ENCODE measurements at places on chromosomes 6 and 20.
A peak's percentile ranks its signal among the peaks of the same experiment; 100 is the strongest.

GRCh38 chr20:63482021-63482587, 9.6 kb upstream of the KCNQ2 start:
- no peak for DNase-seq

GRCh38 chr6:163414946-163415619, 565 bp downstream of the QKI start:
- DNase-seq: no peak

GRCh38 chr20:62472138-62472940, 3.5 kb downstream of the GATA5 start:
- no peak for DNase-seq

GRCh38 chr20:12965212-12965869, 43.4 kb upstream of the SPTLC3 start:
- no peak for DNase-seq

GRCh38 chr20:1375515-1375914, 17.3 kb downstream of the FKBP1A start:
- no peak for DNase-seq

- DNase-seq: peak; percentile 3
These were observed at the start of gene COL19A1 for GRCh38 chr6:69866351-69866769. Gene COL19A1 (plus strand): TSS chr6:69866556. CDS start chr6:69879568, 13,012 bp downstream.

GRCh38 chr20:1854246-1854645, 41.0 kb upstream of the SIRPA start:
- DNase-seq: no peak

GRCh38 chr6:121971931-121972335, 427.5 kb upstream of the HSF2 start:
- no peak for DNase-seq

DNA sequence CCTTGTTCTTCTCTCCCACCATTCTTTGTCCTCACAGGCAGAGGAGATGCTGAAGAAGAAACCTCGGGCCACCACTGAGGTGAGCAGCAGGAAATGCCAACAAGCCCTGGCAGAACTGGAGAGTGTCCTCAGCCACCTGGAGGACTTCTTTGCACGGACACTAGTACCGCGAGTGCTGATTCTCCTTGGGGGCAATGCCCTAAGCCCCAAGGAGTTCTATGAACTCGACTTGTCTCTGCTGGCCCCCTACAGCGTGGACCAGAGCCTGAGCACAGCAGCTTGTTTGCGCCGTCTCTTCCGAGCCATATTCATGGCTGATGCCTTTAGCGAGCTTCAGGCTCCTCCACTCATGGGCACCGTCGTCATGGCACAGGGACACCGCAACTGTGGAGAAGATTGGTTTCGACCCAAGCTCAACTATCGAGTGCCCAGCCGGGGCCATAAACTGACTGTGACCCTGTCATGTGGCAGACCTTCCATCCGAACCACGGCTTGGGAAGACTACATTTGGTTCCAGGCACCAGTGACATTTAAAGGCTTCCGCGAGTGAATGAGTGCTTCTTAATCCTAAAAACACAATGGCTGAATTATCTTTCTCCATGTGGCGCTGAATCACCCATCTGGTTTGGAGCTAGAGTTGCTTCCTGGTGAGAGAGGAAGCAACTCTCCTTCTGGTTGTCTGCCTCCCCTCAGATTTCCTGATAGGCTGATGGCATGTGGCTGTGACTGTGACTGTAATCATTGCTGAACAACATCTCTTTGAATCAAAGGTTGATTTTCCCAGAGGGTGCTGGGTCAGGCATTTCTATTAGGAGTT, 4.6 kb downstream of the MAD2L1BP start:
- DNase-seq: no peak

DNA sequence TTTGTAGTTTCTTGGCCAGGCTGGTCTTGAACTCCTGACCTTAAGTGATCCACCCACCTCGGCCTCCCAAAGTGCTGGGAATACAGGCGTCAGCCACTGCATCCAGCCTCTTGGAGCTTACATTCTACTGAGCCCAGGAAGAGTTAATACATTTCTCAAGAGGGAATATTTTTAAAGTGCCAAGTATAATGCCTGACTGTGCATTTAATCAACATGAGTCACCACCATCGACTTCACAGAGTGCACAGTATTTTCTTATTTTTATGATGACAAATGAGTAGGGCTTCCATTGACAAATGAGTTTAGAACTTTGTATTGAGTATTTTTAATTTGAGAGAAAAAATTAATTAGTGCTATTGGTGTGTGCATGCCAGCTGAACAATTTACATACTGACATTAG, 72.2 kb downstream of the SASH1 start:
- no peak for DNase-seq

DNA sequence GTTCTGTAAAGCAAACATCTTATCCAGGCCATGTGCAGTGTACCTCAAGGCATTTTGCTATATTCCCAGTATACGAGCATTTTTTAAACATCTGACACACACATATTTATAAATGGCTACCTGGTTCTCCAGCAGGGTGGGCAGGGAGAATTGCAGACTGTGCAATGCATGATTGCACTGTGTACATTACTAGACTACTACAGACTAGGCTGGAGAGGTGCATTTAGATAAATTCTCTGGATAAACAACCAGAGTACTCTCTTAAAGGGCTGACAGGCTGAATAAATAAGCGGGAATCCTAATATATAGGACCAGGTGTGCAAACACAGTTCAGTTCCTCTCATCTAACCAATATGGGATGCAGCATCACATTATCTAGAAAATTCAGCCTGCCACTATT, 428.3 kb upstream of the ARID1B start:
- no peak for DNase-seq

DNA sequence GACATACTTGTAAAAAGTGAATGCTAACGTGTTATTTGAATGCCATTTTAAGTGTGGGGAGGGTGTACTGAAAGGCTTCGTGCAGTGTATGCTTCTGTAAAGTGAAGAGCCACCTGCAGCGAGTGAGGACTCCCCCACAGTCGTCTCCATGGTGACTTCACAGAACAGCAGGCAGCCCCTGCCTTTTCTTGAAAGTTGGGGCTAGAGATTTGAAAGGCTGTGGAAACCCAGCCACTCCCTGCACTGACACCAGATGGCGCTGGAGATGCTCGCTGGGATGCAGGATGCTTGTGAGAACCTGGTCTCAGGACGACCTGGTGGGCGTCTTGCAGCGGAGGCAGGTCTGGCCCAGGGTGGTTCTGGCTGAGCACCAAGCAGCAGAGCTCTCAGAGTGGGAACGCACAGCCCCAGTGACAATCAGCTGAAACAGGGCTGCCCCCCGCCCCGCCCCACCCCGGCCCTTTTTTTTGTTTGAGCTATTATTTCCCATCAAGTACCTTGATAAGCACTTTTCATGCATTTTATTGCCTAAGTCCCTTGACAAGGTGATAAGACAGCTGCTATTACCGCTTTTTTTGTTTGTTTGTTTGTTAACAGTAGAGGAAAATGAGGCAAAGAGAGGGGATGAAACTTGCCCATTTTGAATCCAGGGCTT, 150.3 kb downstream of the SYCP2 start:
- no peak for DNase-seq

DNA sequence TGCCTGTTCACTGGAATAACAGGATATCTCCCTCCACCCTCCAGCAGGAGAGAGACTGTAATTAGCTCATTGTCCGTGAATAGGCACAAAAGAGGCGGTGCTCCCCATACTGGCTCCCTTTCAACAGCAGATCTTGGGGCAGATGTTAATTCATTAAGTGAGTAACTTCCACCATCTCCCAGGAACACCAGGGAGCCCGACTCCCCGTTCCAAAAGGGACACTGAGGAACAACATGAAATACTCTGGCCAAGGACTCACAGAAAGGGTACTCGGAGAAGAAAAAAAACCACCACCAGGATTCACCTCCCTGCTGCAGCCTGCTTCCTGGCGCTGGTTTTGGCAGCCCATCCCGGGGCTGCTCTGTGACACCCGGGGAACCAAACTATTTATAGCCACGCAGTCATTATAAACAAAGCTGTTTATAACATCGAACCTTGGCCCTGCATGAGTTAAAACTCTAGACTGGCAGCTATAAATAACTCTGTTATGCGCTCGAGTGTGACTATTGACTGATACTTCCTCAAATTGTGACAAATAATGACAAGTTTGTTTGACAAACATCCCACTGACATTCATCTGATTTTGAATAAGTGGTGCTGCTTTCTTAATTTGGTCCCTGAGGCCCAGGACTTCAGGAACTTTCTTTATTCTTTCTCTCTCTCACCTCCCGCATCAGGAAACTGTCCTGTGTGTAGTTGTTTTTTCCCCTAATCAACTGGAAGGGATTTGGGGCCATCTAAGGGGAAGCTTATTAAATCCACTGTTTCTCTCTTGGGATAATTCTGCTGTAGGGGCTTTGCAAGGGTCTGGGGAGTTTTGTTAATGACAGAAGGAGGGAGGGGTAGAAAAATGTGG, 521.6 kb downstream of the CD83 start:
- DNase-seq: no peak

- DNase-seq: no peak
These were observed 8.7 kb downstream of the MTHFD1L start for GRCh38 chr6:150874179-150874578.

GRCh38 chr6:15359335-15359862, 113.5 kb downstream of the JARID2 start:
- no peak for DNase-seq

GRCh38 chr6:5446362-5447075, 185.2 kb downstream of the FARS2 start:
- DNase-seq: no peak

DNA sequence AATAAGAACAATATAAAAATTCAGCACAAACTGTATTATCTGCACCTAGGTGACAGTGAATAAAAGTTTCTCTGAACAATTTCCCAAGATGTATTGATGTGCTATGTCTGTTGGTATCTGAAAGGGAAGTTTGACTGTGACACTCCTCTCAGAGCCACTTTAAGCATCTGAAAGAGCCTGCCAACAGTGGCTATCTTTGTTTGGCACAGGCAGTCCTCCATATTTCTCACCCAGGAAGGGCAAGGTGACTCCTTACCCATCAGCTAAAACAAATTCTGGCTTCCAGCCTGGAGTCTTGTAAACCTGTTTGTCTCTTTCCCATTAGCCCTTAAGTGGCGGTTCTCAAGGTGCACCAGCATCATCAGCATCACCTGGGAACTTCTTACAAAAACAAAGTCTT, 122.4 kb upstream of the VGLL2 start:
- no peak for DNase-seq

DNA sequence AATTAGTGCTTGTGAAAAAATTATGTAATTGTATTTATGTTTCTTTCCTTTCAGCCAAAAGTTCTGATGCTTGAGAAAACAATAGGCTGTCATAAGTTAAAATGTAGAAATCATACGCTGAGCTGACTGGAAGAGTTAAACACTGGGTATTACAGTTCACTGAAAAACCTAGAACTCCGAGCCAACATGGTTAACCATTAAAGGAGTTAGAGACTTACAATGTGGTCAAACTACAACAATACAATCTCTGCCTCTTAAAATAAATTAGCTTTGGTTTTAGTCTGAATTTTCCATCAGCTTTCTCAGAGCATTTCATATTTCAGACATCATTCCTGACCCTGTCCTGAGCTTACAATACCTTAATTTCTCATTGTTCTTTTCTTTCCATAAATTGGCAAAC, 91.0 kb downstream of the COL12A1 start:
- no peak for DNase-seq

DNA sequence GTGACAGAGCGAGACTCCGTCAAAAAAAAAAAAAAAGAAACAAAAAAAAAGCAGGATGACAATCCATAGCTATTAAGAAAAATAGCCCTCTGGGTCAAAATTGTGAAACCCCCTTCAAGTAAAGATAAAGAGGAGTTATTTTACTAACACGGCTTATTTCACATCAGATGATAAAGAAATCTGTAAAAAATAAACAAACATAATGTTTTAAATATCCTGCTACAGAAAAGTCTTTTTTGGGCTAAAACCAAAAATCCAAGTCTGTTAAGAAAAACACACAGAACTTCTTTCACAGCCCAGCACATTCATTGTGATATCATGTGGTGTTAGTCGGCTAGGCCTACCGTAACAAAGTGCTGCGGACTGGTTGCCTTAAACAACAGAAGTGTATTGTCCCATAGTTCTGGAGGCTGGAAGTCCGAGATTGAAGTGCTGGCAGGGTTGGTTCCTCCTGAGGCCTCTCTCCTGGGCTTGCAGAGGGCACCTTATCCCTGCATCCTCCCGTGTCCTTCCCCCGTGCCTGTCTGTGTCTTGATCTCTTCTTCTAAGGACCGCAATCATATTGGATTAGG, 239.2 kb upstream of the TAB2 start:
- no peak for DNase-seq

DNA sequence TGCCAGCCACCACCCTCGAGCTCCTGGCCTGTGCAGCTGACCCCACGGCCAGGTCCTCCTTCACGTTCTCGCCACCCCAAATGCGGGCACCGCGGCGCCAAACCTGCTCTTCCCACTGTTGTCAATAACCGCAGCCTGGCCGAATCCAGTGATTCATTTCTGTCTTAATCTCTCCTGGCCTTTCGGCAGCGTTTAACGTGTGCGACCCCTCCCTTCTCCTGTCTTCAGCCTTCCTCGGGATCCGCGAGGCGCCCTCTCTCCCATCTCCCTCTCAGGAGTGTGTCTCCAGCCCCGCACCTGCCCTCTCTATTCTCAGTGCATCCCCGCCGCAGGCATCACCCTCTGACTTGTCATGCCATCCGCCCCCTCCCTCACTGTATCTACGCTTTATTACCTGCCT, 91.4 kb downstream of the THBS2 start:
- no peak for DNase-seq

GRCh38 chr6:158799051-158799792, 19.9 kb downstream of the EZR start:
- DNase-seq: no peak

GRCh38 chr6:46815130-46815529, 21.9 kb downstream of the MEP1A start:
- no peak for DNase-seq

DNA sequence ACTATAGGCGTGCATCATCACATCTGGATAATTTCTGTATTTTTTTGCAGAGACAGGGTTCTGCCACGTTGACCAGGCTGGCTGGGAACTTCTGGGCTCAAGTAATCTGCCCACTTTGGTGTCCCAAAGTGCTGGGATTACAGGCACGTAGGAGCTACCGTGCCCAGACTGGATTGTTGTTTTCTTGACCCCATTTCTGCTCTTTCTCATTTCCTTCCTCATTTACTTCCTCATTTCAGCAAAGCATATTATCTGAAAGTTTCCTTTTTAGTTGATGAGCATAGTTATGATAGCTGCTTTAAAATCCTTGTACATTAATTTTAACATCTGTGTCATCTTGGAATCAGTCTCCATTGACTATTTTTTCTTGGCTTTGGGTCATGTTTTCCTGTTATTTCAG, 301.0 kb upstream of the RUNX2 start:
- DNase-seq: no peak

DNA sequence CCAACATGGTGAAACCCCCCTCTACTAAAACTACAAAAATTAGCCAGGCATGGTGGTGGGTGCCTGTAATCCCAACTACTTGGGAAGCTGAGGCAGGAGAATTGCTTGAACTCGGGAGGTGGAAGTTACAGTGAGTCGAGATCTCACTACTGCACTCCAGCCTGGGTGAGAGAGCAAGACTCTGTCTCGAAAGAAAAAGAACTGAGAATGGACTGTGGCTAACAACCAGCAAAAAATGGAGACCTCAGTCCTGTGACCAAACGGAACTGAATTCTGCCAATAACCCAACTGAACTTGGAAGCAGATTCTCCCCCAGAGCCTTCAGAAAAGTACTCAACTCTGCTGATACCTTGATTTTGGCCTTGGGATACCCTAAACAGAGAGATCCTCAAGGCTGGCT, 604.5 kb downstream of the DOK5 start:
- DNase-seq: no peak

GRCh38 chr6:168877821-168878282, 375.8 kb downstream of the THBS2 start:
- DNase-seq: no peak

GRCh38 chr6:75130784-75131183, 75.1 kb downstream of the COL12A1 start:
- DNase-seq: no peak

GRCh38 chr6:10248378-10248843, 166.5 kb downstream of the TFAP2A start:
- DNase-seq: no peak

All from stimulated activated CD4-positive, alpha-beta T cell treated with anti-CD3 and anti-CD28 coated beads, Interleukin-15, amount 100 ng/mL, for 1 hour (primary cell).